ENCODE measurements at places on chromosomes 4 and X.

DNA sequence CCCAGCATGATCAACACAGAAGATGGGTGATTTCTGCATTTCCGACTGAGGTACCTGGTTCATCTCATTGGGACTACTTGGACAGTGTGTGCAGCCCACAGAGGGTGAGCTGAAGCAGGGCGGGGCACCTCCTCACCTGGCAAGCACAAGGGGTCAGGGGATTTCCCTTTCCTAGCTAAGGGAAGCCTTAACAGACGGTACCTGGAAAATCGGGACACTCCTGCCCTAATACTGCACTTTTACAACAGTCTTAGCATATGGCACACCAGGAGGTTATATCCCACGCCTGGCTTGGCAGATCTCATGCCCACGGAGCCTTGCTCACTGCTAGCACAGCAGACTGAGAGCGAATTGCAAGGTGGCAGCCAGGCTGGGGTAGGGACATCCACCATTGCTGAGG lies 92.9 kb upstream of the GRID2 start:
- no peak for DNase-seq

DNA sequence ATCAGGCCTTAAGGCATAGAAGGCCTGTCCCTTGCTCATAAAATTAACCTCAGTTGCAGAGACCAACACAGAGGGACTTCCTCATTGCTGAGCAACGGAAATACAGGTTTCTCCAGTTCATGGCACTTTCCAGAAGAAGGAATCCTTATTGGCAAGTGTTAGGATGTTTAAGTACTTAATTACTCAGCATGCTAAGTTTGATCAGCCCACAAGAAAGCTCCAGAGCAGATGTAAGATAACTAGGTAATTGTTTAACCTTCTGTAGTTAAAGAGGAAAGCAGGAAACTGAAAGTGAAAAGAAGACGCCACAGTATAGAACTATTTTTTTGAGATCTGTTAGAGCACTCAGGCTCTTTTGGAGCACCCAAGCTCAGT lies 33.5 kb downstream of the SMS start:
- no peak for DNase-seq

DNA sequence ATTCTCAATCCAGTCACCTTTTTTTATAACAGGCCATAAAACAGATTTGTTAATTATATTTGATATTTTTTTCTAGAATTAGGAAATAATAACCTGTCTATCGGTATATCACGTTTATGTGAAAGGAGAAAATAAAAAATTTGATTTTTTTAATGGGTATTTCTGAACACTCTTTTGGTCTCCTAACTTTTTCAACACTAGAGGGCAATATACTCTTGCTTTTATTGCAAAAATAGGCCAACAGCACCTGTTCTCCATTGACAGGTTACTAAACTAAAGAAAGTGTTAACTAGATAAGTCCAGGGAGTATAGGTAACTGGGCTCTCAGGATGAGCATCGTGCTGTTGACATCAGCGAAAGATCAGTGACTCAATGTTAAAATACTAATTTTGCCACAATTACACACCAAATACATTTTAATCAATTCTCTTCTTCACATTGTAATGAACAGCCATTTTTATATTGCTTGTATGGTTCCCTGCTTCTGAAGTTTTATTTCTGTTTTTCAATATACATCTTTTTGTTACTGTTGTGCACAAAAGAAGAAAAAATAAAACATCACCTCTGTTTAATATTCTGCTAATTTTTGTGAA lies 22.8 kb downstream of the NDST4 start:
- no peak for DNase-seq

- DNase-seq: no peak
Measured at GRCh38 chr4:160319221-160319867, 1216.5 kb downstream of the RAPGEF2 start.

- DNase-seq: no peak
Measured at GRCh38 chr4:28600958-28601357, 1740.3 kb downstream of the STIM2 start.

GRCh38 chr4:137707626-137708025 lies 175.3 kb upstream of the PCDH18 start:
- DNase-seq: no peak

- no peak for DNase-seq
Measured at GRCh38 chrX:142663330-142664095, 362.2 kb upstream of the SPANXN4 start.

GRCh38 chrX:85808217-85808616 lies 239.1 kb downstream of the CHM start:
- DNase-seq: no peak

DNA sequence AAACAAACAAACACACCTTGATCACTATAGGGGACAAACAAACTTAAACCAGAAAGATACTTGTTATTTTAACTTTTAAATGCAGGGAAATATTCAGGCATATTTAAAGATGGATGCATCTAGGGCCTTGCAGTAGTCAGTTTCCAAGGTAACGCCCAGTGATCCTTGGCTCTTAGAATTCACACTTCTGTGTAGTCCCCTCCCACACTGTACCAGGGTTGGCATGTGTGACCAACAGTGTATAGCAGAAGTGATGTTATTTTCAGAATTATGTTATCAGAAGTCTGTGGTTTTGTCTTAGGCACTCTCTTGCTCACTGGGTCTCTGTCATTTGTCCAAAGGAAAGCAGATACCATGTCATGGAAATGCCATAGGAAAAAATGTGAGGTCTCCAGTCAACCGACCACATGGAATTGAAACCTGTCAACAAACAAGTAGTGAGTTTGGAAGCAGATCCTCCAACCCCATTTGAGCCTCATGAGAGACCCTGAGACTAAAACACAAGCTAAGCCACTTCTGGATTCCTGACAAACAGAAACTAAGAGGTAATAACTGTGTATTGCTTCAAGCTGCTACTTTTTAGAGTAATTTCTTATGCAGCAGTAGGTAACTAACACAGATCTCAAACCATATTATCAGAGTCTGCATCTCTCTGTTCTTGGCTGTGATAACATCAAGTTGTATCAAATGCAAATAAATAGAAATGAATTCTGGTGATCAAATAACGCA lies 670.3 kb downstream of the KCTD8 start:
- no peak for DNase-seq

DNA sequence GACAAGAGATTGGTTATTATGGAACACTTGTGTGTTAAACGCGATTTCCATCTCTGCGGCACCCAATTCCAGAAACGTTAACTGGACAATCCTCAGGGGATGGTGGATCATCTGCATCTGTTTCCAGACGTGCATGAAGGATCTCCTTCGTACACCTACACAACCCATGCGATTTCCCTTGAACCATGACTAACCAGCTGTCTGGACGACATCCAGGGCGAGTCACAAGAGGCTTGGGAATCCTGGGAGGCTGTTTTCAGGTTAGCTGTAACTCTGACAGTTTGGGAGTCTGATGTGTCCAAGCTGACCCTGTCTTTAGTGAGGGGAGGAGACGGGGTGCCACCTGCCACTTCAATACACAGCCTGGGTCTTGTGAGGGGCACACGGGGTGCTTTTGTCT lies 84.5 kb downstream of the GATB start:
- DNase-seq: no peak

GRCh38 chr4:76309939-76310550 lies 3.5 kb downstream of the STBD1 start:
- DNase-seq: no peak

DNA sequence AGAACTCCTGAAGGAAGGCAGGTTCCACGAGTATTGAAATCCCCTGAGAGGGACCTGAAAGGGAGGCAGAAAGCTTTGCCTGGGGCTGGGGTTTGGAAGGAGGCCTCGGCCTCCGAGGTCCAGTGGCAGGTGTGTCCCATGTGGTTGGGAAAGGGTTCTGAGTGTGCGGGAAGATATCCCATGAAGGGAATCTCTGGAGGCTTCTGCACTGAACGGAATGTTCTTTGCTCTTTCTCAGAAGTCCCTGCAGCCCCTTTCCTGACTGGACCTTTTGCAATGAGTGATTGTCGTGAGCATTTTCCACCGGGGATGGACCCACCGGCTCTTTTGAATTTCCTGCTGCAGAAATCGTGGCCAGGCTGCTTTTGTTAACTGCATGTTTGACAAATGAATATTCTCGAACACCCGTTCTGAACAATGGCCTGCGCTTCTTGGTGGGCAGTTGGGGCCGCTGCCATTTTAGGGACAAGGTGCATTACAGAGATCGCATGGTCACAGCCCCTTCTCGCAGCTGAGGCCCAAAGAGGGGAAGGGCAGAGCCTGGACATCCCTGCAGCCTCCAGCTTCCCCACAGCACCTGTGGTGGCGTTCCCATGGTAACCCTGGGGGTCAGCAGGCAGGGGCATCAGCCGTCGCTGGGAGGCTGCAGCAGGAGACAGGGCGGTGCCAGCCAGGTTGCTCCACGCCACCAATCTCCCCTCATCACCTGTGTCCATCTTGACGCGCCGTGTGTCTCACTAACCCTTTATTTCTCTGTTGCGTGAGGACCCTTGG lies 18.3 kb upstream of the HTRA3 start:
- no peak for DNase-seq

GRCh38 chrX:119062750-119063374 lies 9.9 kb upstream of the CT47C1 start:
- DNase-seq: no peak

DNA sequence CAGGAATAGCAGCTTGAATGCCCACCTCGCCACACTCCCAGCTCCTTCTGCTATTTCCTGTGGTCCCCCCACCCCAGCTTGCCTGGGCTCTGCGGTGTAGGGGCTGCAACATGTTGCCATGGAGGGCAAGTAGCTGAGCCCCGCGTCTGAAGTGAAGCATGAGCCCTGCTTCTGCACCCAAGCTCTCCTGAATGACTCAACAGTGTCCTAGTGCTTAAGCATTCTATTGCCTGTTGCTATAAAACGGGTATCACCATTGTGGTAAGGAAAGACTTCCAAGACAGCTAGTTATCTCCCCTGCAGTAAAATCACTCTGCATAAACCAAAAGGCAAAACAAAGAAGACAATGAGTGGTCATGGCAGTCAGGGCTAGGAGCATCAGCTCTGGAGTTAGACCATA lies 31.4 kb upstream of the SPATA4 start:
- DNase-seq: no peak

DNA sequence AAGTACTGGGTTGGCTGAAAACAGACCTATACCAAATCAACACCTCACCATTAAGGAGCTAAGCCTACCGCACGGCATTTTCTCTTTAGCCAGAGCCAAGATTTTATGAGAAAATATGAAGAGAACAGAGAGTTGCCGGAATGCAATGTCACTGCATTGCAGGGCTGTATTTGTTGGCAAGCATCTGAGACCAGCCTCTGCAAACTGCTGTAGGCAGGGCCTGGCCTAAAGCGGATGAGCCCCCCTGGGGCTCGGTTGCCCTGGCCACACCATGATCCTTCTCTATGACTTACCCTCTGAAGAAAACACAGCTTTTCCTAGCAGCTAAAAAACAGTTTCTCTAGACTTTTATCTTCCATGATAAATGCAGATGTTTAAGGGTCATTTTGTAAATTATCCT lies 120.5 kb upstream of the SORBS2 start:
- no peak for DNase-seq

DNA sequence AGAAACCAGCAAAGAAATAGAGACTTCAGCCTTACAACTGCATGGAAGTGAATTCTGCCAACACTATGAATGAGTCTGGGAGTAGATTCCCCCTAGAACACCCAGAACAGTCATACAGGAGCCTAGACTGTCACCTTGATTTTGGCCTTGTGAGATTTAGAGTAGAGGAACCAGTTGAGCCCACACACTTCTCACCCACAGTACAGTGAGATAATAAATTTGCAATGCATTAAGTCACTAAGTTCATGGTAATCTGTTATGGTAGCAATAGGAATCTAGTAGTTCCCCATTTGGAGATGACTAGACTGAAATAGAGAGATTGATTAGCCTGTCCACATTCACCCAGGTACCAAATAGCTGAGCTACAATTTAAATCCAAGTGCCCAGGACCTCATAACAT lies 59.0 kb downstream of the FAM13A start:
- DNase-seq: no peak

DNA sequence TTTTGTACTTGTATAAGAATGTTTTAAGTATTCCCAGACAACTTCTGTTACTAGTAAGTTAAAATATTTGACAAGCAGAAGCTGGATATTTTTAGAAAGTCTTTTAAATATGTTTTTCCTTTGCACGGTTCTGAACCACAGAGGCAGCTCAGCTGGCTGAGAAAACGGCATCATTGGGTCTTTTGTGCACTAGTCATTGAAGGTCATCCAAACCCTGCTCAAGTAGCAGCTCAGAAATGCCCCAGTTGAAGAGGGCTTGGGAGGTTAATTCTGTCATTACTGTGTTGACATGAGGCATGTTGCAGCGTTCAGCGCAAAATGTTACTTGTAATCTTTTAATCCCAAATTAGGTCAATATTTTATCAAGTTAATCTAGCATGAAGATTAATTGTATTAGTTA lies 383.7 kb upstream of the FAM241A start:
- no peak for DNase-seq

DNA sequence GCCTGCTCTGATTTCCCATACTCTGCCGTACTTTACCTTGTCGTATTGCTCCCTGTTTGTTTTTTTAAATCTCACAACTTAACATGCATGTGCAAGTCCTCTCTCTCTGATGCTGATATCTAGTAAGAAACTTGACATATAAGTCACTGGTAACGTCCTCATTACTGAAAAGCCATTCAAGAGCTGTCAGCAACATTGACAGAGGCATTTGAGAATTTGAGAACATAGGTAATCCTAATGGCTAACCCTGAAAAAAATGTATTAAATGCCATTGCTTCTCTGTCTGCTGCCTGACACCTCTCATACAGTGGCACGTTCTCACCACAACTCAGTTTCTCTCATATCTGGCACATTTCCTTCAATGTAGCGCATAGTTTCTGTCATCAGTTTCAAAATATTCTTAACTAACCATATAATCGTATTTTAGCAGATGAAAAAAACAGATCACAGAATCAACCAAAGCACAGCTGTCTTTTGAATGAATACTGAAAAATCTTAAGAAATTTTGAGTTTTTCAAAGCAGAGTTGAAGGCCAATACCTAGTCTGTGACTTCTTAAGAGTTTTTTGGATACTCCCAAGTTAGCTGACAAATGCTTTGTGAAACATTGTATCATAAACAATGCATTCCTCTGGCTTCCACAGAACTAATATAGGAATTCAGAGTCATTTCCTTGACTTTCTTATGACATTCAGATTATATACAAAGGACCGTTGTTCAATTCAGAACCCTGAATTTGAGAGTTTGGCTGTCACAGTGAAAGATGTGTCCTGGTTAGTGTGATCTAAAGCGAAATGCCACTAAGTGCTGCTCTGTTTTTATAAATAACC lies 996.4 kb downstream of the C4orf33 start:
- DNase-seq: no peak

- DNase-seq: no peak
Measured at GRCh38 chr4:56245547-56246232, 141.6 kb downstream of the AASDH start.

Data from T-helper 2 cell treated with Interferon-gamma antibody and Interleukin-4, amounts not matched to agents 5 μg/mL and 100 μg/mL, for 36 hours (primary cell).